Fibroblast of lung (primary cell): ENCODE measurements at places on chromosomes 16 and 17. TPM values are rescaled to one million over a fixed set of nuclear protein-coding genes. Genes with fewer than 3 reads are reported as not detected.

- no peak overlapping the region for H3K4me3 ChIP-seq
- DNase-seq = no peak
- H3K27ac ChIP-seq = no peak overlapping the region
- H3K36me3 ChIP-seq = no peaks in the 10 kb centered on the region
- H3K4me1 ChIP-seq = no peaks in the 10 kb centered on the region
- no peaks in the 10 kb centered on the region for H3K27me3 ChIP-seq
These were observed 140.2 kb upstream of the CIBAR2 start for GRCh38 chr16:85252461-85252860.

Gene MYADML2
- not detected in 2 replicates for total RNA-seq

GRCh38 chr17:41692722-41693521 lies 4.2 kb downstream of the EIF1 start:
- H3K36me3 ChIP-seq = peaks cover 27% of the 10 kb centered on the region
- no peaks in the 10 kb centered on the region for H3K27me3 ChIP-seq
- H3K27ac ChIP-seq = no peak overlapping the region
- no peak for DNase-seq

GRCh38 chr16:79801646-79802045 lies 201.1 kb upstream of the MAF start:
- H3K36me3 ChIP-seq = no peaks in the 10 kb centered on the region
- no peaks in the 10 kb centered on the region for H3K4me1 ChIP-seq
- H3K27ac ChIP-seq = no peak overlapping the region
- DNase-seq = no peak
- no peak overlapping the region for H3K4me3 ChIP-seq

- no peaks in the 10 kb centered on the region for H3K36me3 ChIP-seq
- peaks cover 13% of the 10 kb centered on the region for H3K27me3 ChIP-seq
- H3K4me1 ChIP-seq = no peaks in the 10 kb centered on the region
These were observed 10.2 kb downstream of the DPEP1 start for GRCh38 chr16:89623511-89624261.

- no peak overlapping the region for H3K27ac ChIP-seq
- no peaks in the 10 kb centered on the region for H3K27me3 ChIP-seq
- no peak for DNase-seq
- no peaks in the 10 kb centered on the region for H3K4me1 ChIP-seq
These were observed 66.2 kb downstream of the IRF8 start for GRCh38 chr16:85965125-85965524.

- H3K4me1 ChIP-seq = no peaks in the 10 kb centered on the region
- no peak overlapping the region for H3K27ac ChIP-seq
- no peak overlapping the region for H3K4me3 ChIP-seq
- H3K36me3 ChIP-seq = no peaks in the 10 kb centered on the region
- no peaks in the 10 kb centered on the region for H3K27me3 ChIP-seq
These were observed 441.9 kb downstream of the CDH13 start for GRCh38 chr16:83068686-83069085.

DNA sequence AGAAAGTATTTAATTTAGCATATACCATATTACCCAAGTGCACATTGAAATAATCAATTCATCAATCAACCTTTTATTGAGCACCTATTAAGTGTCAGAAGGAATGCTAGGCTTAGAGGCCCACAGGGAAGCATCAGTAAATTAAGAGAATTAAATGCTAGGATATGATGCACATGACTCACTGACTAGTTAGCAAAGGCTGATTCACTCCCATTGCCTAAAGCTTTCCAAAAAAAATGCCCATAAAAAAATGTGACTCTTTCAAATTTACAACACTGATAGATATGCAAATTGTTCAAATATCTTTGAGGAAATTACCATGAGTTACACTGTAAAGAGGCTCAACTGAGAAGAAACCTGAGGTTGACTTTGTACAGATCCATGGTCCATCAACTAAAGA lies 883.3 kb downstream of the CDH11 start:
- no peaks in the 10 kb centered on the region for H3K4me1 ChIP-seq
- no peaks in the 10 kb centered on the region for H3K36me3 ChIP-seq
- peak; percentile 11 for DNase-seq
- H3K27me3 ChIP-seq = no peaks in the 10 kb centered on the region

Gene SLC12A3
- not detected in 2 replicates for total RNA-seq

DNA sequence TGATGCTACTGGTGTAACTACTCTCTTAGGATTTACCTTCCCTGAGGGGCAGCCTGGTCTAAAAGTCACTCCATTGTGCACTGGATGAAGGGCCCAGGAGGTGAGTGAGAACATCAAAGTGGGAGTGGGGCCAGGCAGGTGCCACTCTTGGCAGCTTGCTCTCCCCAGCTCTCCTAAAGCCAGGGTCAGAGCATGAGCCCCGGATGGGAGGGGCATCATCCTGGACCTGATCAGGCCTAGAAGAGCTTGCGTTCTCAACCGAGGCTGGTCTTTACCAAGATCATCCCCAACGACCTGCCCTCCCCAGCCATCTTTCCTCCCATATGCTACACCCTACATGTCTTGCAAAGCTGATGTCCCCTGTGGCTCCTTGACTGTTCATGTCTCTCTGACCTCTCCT lies 87.1 kb downstream of the AIPL1 start:
- H3K4me3 ChIP-seq = no peak overlapping the region
- DNase-seq = no peak
- no peaks in the 10 kb centered on the region for H3K4me1 ChIP-seq
- H3K27ac ChIP-seq = no peak overlapping the region
- H3K27me3 ChIP-seq = no peaks in the 10 kb centered on the region
